ENCODE measurements at places on chromosomes 1 and 21. TPM values are rescaled to one million over a fixed set of nuclear protein-coding genes. Genes with fewer than 3 reads are reported as not detected.
A peak's percentile ranks its signal among the peaks of the same experiment; 100 is the strongest.

DNA sequence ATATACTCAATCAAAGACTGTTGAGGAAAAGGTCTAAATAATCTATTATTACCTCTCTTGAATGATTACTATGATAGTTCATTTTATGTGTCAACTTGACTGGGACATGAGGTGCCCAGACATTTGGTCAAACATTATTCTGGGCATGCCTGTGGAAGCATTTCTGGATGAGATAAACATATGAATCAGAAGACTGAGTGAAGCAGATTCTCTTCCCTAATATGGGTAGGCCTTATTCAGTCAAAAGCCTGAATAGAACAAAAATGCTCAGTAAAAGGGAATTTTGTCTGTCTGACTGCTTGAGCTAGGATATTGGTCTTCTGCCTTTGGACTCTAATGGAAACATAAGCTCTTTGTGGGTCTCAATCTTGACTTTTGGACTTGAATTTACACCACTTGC is 73.3 kb upstream of the SOX13 start:
- no peak for DNase-seq
- H3K4me1 ChIP-seq, result peaks cover 7% of the 10 kb centered on the region
- no peaks in the 10 kb centered on the region for H3K36me3 ChIP-seq
- H3K27me3 ChIP-seq, result no peaks in the 10 kb centered on the region
- H3K4me3 ChIP-seq, result no peak overlapping the region

DNA sequence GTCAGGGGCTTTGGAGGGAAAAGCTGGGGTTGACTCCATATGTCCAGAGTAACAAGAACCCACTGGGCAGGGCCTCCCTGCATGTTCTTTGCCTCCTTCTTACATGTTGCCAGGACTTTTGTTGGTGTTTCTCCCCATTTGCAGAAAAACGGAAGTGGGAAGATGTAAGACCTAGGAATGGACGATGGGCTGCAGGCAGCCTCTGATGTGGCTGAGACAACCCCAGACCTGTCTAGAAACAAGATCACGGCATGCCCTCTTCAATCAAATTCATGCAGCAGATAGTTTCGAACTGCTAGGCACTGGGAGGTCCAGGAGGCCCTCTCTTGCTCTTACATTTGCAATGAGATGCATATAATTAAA is 3.4 kb downstream of the FAM43B start:
- no peak overlapping the region for H3K4me3 ChIP-seq
- H3K36me3 ChIP-seq, result no peaks in the 10 kb centered on the region
- no peak overlapping the region for H3K27ac ChIP-seq
- no peaks in the 10 kb centered on the region for H3K4me1 ChIP-seq
- peaks cover 74% of the 10 kb centered on the region for H3K27me3 ChIP-seq

DNA sequence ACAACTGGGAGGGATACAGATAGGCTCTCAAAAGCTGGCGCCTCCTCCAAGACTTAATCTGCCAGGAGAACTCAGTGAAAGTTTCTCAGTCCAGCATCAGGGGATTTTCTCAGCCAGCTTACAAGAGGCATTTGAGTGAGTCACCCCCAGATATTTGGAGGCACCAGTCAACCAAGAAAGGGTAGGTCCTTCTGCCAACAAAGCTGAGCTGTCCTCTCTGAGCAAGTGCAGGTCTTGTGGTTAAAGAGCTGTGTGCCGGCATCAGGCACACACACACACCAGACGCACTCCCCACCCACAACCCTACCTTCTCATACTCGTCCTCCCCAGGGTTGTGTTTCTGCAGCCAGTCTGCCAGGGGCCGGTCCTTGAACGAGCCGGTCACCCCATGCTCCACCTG is 27.0 kb upstream of the PPP1R15B start:
- H3K27ac ChIP-seq, result no peak overlapping the region
- H3K4me1 ChIP-seq, result no peaks in the 10 kb centered on the region
- H3K36me3 ChIP-seq, result peaks cover 78% of the 10 kb centered on the region
- DNase-seq, result no peak
- H3K27me3 ChIP-seq, result no peaks in the 10 kb centered on the region
- H3K4me3 ChIP-seq, result no peak overlapping the region

- DNase-seq, result no peak
- H3K4me1 ChIP-seq, result no peaks in the 10 kb centered on the region
- no peak overlapping the region for H3K27ac ChIP-seq
- no peaks in the 10 kb centered on the region for H3K27me3 ChIP-seq
- no peaks in the 10 kb centered on the region for H3K36me3 ChIP-seq
These were observed 1331.2 kb upstream of the B3GALT2 start for GRCh38 chr1:194517567-194517966.

DNA sequence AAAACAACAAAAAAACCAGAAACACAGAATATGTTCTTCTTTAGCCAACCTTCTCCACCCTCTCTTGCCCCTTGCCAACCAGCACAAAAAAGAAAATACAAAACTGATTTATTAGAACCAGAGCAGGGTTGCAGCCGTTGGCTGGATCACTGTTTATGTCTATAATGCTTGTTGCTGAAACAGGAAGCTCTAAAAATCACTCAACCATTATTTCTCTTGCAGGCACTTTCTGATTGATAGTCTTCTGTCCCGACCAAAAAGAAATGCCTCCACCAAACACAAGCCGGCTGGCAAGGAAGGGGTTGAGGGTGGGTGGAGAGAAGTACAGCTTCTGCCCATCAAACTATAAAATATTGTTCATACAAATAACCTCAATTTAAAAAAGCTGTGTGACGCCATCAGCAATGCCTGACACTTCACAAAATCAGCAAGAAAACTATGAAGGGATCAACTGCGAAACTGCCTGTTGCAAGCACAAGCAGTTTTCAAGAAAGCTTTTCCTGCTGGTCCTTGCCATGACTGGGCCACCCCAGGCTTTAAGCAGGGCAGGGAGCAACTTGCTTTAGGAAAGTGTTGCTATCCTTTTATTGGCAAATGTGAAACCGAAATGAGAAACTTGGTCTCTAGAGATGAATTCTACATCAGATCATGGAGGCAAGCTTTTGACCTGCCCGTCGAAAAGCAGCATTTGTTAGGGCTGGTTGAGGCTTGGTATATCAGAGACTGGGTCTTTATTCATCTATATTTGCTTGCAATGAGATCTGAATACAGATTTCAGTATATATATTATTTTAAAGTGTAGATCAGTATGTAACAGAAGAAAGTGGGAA is 174.2 kb downstream of the RUNX1 start:
- no peaks in the 10 kb centered on the region for H3K4me1 ChIP-seq
- no peak overlapping the region for H3K4me3 ChIP-seq
- H3K27me3 ChIP-seq, result peaks cover 51% of the 10 kb centered on the region
- H3K36me3 ChIP-seq, result no peaks in the 10 kb centered on the region

GRCh38 chr1:905071-905749 is 18.5 kb upstream of the SAMD11 start:
- H3K27me3 ChIP-seq, result peaks cover 8% of the 10 kb centered on the region
- no peaks in the 10 kb centered on the region for H3K36me3 ChIP-seq
- H3K4me3 ChIP-seq, result peak overlapping the region; percentile 30
- DNase-seq, result no peak
- H3K4me1 ChIP-seq, result peaks cover 12% of the 10 kb centered on the region

- no peaks in the 10 kb centered on the region for H3K4me1 ChIP-seq
- no peaks in the 10 kb centered on the region for H3K36me3 ChIP-seq
- no peak overlapping the region for H3K27ac ChIP-seq
- peak overlapping the region; percentile 17 for H3K4me3 ChIP-seq
- peaks cover 72% of the 10 kb centered on the region for H3K27me3 ChIP-seq
These were observed 67.5 kb upstream of the VAMP3 start for GRCh38 chr1:7703321-7704213.

- H3K36me3 ChIP-seq, result no peaks in the 10 kb centered on the region
- H3K27ac ChIP-seq, result peak overlapping the region; percentile 95
- no peaks in the 10 kb centered on the region for H3K27me3 ChIP-seq
- peak overlapping the region; percentile 95 for H3K4me3 ChIP-seq
These were observed 618 bp downstream of the TRAPPC10 start for GRCh38 chr21:44012474-44013379.

DNA sequence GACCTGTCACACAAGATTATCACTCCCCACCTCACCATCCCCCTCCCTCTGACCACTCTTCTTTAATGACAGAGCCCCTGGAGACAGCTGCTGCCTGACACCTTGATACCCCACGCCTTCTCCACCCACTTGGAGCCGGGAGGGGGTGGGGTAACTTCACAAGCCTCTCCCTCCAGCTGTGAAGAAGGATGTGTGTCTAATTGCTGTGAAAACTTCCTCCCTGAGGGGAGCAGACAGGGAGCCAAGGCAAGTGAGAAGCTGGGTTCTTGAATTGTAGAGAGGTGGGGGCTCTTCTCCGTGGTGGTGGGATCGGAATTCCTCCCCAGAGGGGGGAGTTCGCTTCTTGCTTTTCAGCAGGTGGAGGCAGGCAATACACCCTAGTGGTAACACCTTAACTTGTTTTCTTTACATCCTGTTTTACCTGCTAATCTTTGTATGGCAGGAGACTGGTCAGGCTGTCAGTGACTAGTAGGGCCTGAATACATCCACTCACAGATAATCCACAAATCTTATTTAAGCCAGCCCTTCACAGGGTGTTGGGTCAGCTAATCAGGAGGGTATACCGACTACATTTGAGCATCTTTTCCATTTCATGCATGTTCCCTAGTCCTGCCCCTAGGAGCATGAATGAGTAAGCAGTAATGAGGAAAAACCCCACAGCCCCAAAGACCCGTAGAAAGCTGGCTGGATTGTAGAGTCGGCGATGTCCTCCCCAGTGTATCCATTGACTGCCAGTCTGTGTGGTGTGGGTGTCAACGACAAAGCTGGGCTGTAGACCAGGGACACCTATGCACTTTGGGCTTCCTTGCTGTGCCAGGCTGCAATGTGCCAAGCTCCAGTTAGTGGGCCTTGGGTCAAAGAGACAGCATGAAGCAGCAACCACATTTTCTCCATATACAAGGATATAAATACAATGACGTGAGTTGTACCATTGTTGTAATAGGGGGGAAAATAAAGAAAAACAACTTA is 57.3 kb downstream of the NFASC start:
- no peak overlapping the region for H3K27ac ChIP-seq
- no peak for DNase-seq
- H3K36me3 ChIP-seq, result no peaks in the 10 kb centered on the region
- no peaks in the 10 kb centered on the region for H3K4me1 ChIP-seq
- no peaks in the 10 kb centered on the region for H3K27me3 ChIP-seq

- H3K27me3 ChIP-seq, result no peaks in the 10 kb centered on the region
- DNase-seq, result no peak
- H3K4me1 ChIP-seq, result no peaks in the 10 kb centered on the region
- H3K4me3 ChIP-seq, result no peak overlapping the region
- no peak overlapping the region for H3K27ac ChIP-seq
These were observed 43.5 kb downstream of the OPRD1 start for GRCh38 chr1:28855469-28855951.

DNA sequence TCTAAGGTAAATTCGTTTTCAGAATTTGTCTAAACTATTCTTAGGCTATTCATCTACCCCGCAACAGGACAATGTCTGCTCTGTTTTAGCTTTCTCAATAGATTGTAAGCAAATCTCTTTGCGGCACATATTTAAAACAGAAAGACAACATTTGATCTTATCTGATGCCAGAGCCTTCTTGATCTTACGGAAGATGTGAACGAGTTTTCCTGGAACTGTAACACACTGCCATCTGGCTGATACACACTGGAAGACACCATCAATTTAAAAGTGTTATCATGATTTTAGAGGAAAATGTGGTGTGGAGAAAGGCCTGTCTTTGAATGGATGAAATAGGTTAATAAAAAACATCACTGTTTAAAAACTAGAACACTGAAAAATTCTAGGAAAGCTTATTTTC is 36.1 kb downstream of the COA6 start:
- peaks cover 16% of the 10 kb centered on the region for H3K36me3 ChIP-seq
- H3K4me1 ChIP-seq, result peaks cover 21% of the 10 kb centered on the region
- H3K4me3 ChIP-seq, result no peak overlapping the region
- no peak overlapping the region for H3K27ac ChIP-seq
- DNase-seq, result no peak
- H3K27me3 ChIP-seq, result no peaks in the 10 kb centered on the region

- DNase-seq, result peak; percentile 88
- H3K27me3 ChIP-seq, result no peaks in the 10 kb centered on the region
- no peak overlapping the region for H3K4me3 ChIP-seq
- H3K4me1 ChIP-seq, result no peaks in the 10 kb centered on the region
- H3K27ac ChIP-seq, result no peak overlapping the region
These were observed 44.9 kb downstream of the ACOT7 start for GRCh38 chr1:6348511-6349191.

DNA sequence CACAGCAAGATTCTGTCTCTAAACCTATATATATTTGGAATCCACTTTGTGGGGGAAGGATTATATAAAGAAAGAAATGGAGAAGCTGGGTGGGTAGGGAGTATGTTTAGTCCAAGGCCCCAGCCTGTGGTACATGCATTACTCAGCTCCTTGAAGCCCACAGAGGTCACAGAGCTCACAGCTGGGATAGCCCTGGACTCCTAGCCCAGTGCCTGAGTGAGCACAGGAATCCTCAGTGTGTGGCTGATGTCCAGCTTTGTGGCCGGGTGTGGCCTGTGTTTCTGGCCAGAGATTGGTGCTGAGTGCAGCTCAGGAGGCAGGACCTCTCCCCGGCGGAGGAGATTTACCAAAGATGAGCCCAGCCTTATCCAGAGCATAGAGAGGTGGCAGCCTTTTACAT is 7.6 kb downstream of the CAPN9 start:
- DNase-seq, result no peak
- H3K27me3 ChIP-seq, result no peaks in the 10 kb centered on the region
- H3K4me3 ChIP-seq, result no peak overlapping the region
- H3K4me1 ChIP-seq, result peaks cover 20% of the 10 kb centered on the region
- peak overlapping the region; percentile 39 for H3K27ac ChIP-seq

DNA sequence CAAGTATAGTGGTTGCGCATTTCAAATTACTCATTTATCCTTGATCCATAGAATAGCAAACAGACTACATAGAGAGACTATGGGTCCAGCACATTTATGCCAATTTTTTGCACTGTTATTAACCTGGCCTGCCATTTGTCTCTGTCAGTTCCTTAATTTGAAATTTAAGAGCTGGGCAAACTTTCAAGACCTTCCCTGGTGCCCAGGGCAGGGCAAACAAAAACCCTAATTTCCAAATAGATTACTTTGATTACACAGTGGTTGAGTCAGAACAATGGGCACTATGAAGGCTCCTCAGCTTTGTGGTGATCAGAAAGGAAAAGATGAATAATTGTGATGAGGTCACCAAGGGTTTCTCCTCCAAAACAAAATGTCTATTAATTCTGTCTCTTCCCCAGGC is 80.6 kb downstream of the TNFSF18 start:
- no peaks in the 10 kb centered on the region for H3K4me1 ChIP-seq
- no peak overlapping the region for H3K4me3 ChIP-seq
- no peaks in the 10 kb centered on the region for H3K27me3 ChIP-seq
- DNase-seq, result no peak

- peak overlapping the region; percentile 32 for H3K4me3 ChIP-seq
- DNase-seq, result no peak
These were observed 8.9 kb downstream of the VSIG8 start for GRCh38 chr1:159853417-159854115.

- no peak overlapping the region for H3K27ac ChIP-seq
- H3K36me3 ChIP-seq, result no peaks in the 10 kb centered on the region
These were observed 355.6 kb downstream of the PRDM2 start for GRCh38 chr1:14055442-14056223.

AIDA gene
- total RNA-seq, result 15.2 TPM

DNAI4 gene
- 5.1 TPM for total RNA-seq

LIPI gene
- not detected for total RNA-seq

MAP1LC3C gene
- 0.18 TPM for total RNA-seq

OVAAL gene
- total RNA-seq, result 1.1 TPM
